ENCODE measurements at places on chromosomes 2 and 18. TPM values are rescaled to one million over a fixed set of nuclear protein-coding genes. Genes with fewer than 3 reads are reported as not detected.

- no peak for DNase-seq
Observed at GRCh38 chr18:34976123-34976522, 65.1 kb upstream of the MAPRE2 start.

GRCh38 chr2:61704364-61704763, 149.5 kb downstream of the FAM161A start:
- no peak for DNase-seq

- DNase-seq, result no peak
Observed at GRCh38 chr18:31155498-31155897, 7.2 kb downstream of the DSC1 start.

DNA sequence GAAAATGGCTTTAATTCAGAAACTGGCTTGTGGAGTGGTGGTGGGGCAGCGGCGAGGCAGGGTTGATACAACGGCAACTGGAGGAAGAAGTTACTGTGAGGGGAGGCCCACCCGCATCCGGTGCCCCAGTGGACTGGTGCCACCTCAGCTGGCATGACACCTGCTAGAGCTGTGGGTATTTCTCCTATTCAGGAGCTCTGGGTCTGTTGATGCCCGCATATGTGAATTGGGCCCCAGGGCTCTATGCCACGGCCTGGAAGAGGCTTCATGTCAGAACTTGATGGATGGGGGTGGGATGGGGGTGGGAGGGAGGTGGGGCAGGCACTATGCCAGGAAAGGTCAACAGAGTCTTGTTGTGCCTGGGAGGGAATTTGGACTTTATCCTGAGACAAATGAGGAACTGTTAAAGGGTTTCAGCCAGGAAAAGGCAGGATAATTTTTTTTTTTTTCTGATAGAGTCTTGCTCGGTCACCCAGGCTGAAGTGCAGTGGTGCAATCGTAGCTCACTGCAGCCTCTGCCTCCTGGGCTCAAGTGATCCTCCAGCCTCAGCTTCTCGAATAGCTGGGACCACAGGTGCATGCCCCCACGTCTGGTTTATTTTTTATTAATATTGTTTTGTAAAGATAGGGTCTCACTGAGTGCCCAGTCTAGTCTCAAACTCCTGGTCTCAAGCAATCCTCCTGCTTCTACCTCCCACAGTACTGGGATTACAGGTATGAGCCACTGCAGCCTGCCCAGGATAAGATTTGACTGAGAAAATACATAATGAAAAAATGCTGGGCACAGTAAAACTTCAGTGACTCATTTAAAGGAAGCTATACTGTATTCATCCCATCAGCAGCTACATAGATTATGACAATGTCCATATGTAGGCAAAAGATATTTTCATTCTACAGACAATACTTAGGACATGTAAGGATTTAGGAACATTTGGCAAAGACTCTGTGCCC, 52.6 kb downstream of the SH2D6 start:
- no peak for DNase-seq

DNA sequence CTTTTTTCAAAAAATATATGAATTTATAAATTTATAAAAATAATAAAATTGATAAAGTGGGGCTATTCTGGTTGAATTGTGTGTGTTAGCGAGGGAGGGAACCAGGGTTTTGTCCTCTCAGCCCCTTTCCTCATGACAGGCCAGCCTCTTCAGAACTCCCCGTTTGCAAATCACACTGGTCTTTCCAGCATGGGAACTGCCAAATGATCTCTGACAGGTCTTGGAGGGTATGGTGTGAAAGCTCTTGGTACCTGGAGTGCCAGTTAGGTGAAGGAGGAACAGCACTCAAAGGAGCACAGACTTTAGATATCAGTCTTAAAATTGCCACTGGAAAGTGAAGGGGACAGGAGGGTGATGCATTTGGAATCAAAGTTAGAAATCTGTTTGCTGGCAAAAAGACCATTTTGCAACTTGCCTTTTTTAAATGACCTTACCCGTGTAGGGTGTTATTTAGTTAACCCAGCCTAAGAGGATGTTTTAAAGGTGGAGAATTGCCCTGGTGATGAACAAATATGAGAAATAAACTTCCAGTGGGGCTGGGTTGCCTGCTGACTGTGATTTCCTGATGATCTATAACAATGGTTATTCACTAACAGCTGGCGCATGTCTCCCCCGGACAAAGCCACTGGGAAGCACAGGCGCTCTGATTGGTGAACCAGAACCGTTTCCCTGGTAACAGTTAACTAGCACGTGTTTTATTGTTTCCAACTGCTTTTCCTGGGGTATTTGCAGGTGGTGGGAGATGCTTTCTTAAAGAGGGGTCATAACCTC, 85.3 kb upstream of the EFEMP1 start:
- peak; percentile 83 for DNase-seq

Gene PRSS56
- total RNA-seq, result not detected

Gene FAHD2B
- 7.3 TPM for total RNA-seq

DNA sequence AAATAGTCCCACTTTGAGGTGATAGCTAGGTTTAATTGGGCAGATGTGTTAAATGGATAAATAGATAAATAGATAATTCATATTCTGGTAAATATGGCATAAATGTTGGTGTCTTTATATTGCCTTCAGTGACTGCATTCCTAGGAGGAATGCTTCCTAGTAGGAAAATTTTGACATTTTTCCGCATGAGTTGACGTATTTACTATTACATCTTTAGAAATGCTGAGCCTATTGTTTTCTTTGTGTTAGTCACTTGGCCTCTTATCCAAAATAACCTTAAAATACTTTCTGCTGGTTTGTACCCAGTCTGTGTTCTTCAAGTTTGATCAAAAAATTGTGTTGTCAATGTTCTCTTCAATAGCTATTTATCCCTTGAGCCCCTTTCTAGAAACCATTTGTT, 495.6 kb upstream of the ZEB2 start:
- DNase-seq, result no peak

GRCh38 chr2:205409411-205409810, 272.9 kb upstream of the NRP2 start:
- no peak for DNase-seq

GRCh38 chr18:55743736-55744135, 155.7 kb upstream of the TCF4 start:
- no peak for DNase-seq

DNA sequence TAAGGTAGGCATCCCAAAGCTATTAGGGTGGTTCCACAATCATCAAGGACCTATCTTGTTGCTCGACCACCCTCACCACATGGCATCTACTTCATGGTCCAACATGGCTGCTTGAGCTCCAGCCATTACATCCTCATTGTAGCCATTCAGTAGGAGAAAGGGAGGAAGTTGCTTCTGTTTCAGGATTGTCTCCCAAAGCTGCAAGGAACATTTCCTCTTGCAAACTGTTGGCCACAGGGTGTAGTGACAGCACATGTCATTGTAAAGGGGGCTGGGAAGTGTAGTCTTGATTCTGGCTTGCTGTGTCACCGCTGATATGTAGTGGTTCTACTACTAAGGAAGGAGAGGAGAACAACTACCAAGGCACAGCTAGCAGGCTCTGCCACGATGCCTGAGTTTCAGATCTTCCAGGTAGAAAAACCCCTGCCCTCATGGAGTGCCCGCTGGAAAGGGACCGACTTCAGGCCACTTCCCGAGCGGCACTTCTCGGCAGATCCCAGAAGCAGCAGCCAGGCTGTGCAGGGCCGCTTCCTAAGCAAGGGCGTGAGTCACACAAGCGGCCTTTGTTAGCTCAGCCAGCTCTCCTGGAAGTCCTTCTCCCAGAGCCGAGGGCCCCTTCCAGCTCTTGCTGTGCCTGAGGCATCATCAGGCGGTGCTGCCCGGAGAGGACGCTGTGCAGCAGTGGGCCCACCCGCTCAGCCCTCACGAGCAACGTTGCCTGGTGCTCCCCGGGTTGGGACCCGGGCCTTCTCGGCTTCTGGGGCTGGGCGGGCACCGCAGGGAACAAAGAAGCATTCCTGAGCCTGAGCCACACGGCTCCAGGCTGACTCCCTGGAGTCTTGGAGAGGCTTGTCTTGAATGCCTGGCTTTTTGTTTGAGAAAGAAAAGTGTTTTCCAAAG, 58.2 kb downstream of the HS6ST1 start:
- DNase-seq, result peak; percentile 94

DNA sequence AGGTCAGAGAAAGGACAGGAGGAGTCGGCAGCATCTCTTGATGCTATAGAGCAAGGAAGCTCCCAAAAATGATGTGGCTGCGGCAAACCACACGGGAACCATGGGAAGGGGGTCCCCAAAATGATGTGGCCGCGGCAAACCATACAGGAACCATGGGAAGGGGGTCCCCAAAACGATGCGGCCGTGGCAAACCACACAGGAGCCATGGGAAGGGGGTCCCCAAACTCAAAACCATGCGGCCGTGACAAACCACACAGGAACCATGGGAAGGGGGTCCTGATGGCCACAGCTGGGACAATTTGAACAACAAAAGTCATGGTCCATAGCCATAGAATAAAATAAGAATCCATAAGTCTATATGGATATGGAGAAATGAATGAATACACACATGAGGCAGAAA, 58.4 kb upstream of the GLI2 start:
- DNase-seq, result no peak

Gene SERPINB10
- not detected for total RNA-seq

DNA sequence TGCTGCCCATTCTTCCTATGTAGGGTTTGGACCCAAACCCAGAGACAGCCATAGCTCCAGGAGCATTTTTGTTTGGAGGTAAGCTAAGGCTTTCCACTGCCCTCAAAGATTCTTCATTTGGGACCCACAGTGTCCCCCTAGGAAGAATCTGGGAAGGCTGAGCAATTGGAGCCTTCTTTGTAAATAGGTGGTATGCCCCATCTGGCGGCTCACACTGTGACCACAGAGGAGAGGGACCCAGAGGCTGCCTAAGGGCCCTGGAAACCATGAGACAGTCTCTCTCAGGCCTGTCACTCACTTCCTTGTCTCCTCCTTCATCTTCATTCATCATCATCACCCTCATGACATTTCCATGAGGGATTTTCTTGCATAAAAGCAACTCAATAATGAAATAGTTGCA, 215.4 kb upstream of the OSR1 start:
- no peak for DNase-seq

- peak; percentile 36 for DNase-seq
Observed at GRCh38 chr2:122100756-122101155, 345.3 kb downstream of the TSN start.

Gene HAAO
- total RNA-seq, result 2.8 TPM

Gene RAB12
- total RNA-seq, result 60.4 TPM

Gene CDH2
- total RNA-seq, result 2.0 TPM

GRCh38 chr2:3754280-3754679, 50.9 kb downstream of the DCDC2C start:
- no peak for DNase-seq

- peak; percentile 66 for DNase-seq
Observed at GRCh38 chr18:35497027-35497369, 762 bp downstream of the INO80C start.

- DNase-seq, result peak; percentile 48
Observed at GRCh38 chr18:55228191-55228590, 268.9 kb upstream of the CCDC68 start.

DNA sequence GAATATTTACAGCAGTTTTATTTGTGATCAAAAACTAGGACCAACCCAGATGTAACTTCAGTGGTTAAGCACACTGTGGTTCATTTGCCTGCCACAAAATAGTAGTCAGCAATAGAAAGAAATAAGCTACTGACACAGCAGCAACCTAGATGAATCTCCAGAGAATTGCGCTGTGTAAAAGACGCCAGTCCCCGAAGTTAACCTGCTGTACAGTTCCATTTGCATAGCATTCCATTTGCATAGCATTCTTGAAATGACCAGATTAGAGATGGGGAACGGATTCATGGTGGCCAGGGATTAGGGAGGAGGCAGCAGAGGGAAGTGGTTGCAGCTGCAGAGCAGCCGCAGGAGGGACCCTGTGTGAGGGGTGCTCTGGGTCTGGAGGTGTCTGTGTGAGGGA, 39.3 kb upstream of the NFATC1 start:
- no peak for DNase-seq

Gene DCDC2C
- total RNA-seq, result not detected

Gene TDRD15
- not detected for total RNA-seq

GRCh38 chr2:48900321-48901014, 144.9 kb upstream of the LHCGR start:
- no peak for DNase-seq

- DNase-seq, result no peak
Observed at GRCh38 chr2:46531863-46532262, 52.5 kb downstream of the TMEM247 start.

Data from fibroblast of lung (primary cell).